ENCODE measurements at places on chromosomes 1 and 21.

GRCh38 chr21:37630872-37631271, 264.3 kb downstream of the DYRK1A start:
- DNase-seq: no peak

DNA sequence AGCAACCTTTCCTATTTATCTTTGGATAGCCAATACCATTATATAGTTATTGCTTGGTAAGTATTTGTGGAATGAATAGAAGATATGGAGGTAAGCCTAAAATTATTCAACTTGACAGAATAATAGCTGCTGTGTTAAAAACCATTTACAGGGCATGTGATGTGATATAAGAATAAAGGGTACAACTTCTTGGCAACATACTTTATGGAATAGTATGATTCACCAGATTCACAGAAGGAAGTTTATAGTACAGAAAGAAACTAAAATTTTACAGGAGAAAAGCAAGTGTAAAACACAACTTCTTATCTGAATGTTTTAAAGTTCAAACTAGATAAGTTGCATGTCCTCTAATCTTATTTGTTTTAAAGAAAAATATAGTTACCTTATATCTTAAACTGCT, 186.4 kb upstream of the ZRANB2 start:
- DNase-seq: no peak

- no peak for DNase-seq
Observed at GRCh38 chr1:211822677-211823407, 7.7 kb downstream of the LPGAT1 start.

DNA sequence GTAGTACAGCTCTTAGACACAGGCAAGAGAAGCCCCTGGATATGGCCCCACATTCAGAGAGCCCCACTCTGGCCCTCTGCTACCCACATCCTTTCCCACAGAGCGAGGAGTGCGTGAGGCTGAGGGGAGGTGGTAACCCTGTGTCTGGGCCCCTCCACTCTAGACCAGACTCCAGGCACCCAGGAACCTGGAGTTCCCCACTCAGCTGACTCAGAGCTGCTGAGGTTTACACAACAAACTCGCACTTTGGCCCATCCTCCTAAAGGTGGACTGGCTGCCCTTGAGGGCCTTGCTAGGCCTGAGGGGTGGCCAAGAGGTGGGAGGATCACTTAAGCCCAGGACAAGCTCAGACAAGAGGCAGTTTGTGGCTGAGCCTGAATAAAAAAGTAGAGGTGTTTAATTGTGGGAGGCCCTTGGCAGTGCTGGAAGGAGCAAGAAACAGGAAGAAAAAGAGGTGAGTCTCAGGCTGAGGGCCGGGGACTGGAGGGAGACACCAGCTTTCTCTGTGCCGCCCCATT, 10.7 kb downstream of the MR1 start:
- no peak for DNase-seq

GRCh38 chr1:160911441-160911840, 26.5 kb upstream of the ITLN1 start:
- no peak for DNase-seq

DNA sequence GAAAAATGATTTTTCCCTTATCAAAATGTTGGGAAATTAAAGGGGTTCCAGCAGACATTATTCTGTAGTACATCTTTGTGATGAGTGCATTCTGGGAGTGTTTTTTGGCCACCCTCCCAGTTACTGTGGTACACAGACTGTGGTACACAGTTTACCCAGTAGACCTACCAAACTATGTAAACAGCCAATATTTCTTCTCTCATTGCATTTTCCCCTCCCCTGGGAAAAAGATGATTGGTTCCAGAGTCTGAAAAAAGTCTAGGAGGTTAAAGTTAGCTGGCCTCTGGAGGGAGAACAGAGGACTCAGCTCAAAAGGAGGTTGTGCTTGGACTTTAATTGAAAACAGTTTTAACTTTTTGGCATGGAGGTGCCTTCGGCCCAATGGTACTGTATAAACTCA, 42.5 kb downstream of the PGM1 start:
- DNase-seq: no peak

DNA sequence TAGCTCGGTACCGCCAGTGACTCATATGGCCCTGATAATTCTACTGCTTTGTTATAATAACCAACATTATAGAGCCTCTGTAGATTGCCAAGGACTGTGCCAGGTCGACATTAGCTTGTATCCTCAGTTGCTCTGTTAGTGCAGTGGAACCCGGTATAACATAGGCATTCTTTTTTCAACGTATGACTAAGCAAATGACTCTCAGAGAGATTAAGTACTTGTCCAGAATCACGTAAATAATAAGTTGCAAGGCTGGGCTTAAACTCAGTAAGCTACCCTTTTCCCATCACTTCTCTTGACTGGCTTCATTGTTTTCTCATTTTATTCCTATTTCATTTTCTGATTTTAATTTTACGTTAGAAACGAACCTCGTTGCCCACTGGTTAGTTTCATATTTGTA, 85.1 kb downstream of the UBE4B start:
- no peak for DNase-seq

GRCh38 chr1:30912913-30913652, 4.5 kb upstream of the SDC3 start:
- no peak for DNase-seq

DNA sequence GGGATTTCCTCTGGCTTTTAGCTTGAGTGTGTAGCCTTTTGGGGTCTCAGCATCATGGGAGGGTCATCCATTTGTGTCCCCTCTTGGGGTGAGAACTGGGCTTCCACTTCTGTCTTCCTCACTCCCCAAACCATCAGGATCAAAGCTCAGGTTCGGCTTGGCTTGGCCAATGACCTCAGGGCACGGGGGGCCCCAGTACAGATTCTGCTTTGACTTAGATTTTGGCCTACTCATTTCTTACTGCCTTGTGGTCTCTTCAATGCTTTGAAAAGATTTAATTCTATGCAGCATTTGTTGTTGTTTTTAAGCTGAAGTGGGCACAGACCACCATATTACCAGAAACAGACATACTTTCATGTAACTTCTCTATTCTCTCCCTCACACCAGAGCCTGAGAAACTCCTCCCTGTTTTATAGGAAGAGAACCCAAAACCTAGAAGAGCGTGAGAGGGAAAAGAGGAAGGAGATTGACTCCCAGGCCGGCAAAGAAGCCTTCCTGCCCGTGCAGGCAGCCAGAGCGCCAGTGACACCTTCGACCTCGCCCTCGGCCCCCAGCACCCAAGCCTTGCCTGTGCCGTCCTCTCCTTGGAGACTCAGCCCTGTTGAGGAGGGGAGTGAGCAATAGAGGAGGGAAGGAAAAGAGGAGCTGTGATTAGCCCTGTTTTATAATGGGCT, 1.9 kb upstream of the S100A3 start:
- no peak for DNase-seq

- DNase-seq: no peak
Observed at GRCh38 chr1:52632732-52633290, at the start of gene SHISAL2A. Gene SHISAL2A, plus strand, starts transcription at chr1:52633168. Its CDS starts 326 bp downstream, at chr1:52633494.

DNA sequence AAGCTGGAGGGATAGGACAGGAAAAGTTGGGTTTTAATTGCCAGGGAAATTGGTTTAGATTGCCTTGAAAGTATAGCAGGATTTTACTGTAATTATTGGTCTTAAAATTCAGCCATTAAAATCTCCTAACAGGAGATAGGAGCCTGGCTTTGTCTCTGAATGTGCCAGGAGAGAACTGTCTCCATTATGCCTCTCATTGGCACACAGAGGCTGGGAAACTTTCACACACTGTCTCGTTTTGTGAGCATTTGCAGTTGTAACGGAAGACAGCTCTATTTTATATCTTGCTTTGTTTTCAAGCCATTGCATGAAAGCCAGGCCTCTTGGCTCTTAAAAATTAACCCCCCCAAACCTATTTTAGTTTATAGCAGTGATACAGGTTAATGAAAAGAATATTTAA, 12.5 kb downstream of the DNAJC6 start:
- DNase-seq: no peak

DNA sequence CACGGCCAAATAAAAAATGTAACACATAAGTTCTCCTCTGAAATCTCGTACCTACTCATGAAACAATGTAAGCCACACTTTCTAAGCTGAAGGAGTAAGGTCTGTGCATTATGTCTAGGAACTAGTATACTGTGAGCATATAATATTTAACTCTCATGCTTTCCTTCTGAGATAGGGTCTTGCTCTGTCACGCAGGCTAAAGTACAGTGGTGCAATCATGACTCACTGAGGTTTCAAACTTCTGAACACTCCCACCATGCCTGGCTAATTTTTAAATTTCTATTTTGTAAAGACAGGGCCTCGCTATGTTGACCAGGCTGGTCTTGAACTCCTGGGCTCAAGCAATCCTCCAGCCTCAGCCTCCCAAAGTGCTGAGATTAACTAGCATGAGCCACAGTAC, 71.3 kb downstream of the AHCTF1 start:
- DNase-seq: no peak

GRCh38 chr1:41222496-41222895, 19.6 kb downstream of the SCMH1 start:
- DNase-seq: no peak

DNA sequence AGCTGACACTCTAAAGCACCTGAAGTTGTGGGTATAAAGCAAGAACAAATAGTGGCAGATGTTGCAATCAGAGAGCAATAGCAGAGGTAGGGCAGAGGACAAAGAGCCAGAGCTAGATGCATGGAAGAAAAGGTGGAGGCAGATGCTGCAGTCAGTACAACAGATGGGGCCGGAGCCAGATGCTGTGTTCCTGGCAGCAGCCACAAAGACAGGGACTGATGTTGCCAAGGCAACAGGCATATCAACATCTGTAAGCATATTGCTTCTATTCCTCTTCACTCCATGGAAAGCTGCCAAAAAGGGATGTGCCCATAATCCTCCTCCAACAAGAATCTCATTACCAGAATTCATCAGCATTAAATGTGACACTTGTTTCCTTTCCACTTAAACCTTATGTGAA, 108.0 kb downstream of the TNNI3K start:
- no peak for DNase-seq

DNA sequence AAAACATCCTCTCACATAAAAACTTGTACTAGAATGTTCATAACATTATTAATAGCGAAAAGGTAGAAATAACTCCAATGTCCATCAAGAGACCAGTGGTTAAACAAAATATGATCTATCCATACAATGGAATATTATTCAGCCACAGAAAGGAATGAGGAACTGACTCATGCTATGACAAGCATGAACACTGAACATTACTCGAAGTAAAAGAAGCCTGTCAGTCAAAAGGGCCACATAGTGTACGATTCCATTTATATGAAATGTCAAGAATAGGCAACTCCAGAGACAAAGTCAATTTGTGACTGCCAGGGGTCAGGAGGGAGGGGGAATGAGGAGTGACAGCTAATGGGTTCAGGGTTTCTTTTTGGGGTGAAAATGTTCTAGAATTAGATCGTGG, 2.3 kb downstream of the VPS26C start:
- no peak for DNase-seq

- no peak for DNase-seq
Observed at GRCh38 chr21:36881228-36881627, 85.2 kb downstream of the HLCS start.

GRCh38 chr1:227996187-227996950, 10.4 kb upstream of the WNT3A start:
- DNase-seq: no peak
